NCI-H2107 (cell line): ENCODE measurements at places on chromosomes 4 and X.

- peak; percentile 47 for DNase-seq
Measured at GRCh38 chrX:1581132-1581531, 10.3 kb upstream of the AKAP17A start.

DNA sequence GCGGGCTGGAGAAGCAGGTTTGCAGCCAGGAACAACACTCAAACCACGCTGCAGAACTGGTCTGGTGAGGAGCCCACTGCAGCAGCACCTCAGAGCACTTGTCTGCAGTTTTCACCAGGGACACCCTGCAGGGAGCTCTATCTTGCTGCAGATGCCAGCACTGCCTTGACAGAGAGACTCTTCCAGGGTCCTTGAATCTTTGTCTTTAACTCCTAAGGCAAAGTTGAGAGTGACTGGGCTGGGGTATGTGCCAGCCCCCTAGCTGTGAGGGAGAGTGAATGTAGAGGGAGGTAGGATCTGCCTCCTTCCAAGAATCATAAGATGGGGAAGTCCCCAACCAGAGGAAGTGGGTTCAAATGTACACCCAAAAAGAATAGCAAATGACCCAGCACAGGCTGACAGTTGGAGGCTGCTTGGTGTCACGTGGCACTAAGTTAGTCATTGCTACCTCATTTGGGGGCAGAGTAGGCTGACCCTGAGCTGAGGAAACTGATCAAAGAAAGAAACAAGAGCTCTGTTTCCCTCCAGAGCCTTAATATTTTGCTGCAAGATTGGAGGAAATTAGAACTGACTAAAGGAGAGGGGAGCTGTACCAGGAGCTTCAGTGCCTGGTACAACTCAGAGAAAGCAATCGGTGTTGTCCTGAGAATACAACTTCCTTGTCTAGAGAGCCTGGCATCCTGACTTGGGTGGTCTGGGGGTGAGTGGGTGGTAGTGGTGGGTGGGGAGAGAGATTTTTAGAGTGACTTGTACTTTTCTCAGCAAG lies 28.2 kb upstream of the HUWE1 start:
- DNase-seq, result no peak

- no peak for DNase-seq
Measured at GRCh38 chrX:149639568-149639967, 8.0 kb upstream of the TMEM185A start.

DNA sequence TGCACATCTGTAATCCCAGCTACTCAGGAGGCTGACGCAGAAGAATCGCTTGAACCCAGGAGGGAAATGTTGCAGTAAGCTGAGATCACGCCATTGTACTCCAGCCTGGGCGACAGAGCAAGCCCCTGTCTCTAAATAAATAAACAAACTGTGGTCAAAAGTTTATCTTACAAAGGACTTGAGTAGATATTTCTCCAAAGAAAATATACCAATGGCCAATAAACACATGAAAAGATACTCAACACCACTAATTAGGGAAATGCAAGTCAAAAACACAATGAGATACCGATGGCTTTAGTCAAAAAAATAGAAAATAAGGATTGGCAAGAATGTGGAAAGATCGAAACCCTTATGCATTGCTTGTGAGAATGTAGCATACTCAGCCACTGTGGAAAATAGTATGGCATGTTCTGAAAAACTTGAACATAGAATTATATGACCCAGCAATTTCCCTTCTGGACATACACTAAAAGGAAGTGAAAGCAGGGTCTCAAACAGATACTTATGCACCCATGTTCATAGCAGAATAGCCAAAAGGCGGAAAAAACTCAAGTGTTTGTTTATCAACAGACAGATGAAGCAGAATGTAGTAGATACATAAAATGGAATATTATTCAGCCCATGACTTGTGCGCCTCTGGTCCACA lies 2.0 kb upstream of the CFAP97 start:
- DNase-seq, result no peak

GRCh38 chr4:10667701-10668326 lies 16.8 kb downstream of the CLNK start:
- no peak for DNase-seq

GRCh38 chr4:26992657-26993361 lies 132.2 kb downstream of the STIM2 start:
- no peak for DNase-seq

DNA sequence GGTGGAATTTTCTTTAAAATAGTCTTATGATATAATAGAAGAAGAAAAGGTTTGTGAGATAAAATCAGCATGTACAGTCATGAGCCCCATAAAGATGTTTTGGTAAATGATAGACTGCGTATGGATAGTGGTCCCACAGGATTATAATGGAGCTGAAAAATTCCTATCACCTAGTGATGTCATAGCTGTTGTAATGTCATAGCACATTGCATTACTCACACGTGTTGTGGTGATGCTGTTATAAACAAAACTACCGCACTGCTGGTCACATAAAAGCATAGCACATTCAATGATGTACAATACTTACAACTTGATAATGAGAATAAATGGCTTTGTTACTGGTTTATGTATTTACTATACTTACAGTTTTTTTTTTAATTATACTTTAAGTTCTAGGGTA lies 715.2 kb upstream of the HTR2C start:
- DNase-seq, result no peak

DNA sequence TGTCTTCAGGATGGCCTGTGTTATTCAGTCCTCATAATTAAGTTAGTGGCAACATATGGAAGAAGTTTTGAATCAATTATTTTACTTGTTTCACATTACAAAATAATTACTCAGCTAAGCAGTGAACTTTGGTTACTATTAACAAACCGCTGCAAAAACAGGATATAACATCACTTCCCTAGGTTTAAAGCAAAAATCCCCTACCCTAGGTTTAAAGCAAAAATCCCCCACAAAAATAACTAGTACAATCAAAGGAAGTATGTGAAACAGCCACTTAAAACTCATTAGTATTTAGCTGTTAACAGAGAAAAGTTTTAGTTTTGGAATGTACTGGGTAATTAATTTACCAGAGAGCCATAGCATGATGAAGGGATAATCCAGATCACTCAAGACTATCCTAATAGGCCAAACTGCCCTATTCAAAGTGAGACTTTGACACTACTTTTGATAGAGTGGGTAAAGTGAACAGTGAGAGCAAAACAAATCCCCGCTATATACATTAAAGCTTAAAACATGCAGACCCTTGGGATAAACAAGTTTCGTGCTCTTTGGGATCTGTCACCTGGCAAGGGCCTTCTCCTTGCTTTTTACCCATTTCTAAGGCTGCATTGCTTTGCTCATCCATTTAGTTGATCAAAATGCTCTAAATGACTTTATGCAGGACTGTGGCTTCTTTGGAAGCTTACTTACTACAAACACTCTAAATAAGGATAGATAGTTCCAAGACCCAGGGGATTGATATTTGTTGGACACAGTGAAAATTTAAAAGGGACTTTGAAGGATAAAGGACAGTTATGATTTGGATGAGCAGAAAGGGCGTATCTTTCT lies 36.4 kb upstream of the GPR174 start:
- DNase-seq, result no peak

DNA sequence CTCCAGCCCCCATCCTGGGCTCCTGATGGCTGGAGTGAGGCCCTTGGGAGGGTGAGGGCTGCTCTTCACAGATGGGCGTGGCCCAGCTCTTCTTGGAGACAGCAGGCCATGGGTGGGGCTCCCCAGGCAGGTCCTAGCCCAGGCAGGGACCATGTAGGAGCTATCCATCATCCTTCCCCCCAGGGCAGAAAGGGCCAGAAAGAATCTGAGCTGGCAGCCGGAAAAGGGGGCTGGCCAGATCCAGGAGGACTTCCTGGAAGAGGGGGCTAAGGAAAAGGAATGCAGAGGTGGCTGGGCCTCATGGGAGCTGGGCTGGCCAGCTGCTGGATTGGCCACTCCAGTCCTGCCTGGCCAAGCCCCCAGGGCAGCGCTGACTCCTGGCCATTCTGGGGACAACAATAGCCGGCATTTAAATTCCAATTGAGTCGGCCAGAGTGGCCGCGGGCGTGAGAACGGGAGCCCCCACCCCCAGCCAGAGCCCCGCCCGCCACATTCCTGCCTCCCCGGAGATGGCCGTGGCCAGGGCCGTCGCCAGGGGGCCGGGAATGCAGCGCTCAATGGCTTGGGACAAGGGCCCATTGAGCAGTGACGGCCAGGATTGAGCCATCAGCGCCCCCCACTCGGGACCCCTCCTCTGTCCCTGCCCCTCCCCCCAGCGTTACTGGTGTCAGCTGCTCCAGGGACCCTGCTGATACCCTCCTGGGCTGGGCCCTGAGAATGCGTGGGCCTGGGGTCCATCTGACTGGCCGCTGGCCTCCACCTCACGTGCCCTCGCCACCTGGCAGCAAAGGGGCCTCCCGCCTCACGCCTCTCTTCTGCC lies 15.1 kb upstream of the FGFR3 start:
- DNase-seq, result no peak

DNA sequence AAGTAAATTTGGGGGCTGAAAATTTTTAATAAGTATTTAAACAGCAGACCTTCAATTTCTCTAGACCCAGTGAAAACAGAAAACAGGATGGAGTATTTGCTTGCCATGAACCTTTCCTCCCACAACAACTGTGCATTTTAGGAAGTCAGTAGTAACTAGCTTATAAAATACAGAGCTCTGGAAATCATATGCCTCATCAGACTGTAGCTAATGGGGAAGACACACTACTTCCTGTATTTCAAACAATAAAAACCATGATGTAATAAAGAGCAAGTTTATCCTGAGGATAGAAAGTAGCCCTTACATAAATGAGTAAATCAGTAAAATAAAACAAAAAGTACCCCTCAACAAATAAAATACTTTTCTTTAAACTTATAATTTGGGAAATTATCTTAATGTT lies 280.1 kb upstream of the ZFP42 start:
- DNase-seq, result no peak

DNA sequence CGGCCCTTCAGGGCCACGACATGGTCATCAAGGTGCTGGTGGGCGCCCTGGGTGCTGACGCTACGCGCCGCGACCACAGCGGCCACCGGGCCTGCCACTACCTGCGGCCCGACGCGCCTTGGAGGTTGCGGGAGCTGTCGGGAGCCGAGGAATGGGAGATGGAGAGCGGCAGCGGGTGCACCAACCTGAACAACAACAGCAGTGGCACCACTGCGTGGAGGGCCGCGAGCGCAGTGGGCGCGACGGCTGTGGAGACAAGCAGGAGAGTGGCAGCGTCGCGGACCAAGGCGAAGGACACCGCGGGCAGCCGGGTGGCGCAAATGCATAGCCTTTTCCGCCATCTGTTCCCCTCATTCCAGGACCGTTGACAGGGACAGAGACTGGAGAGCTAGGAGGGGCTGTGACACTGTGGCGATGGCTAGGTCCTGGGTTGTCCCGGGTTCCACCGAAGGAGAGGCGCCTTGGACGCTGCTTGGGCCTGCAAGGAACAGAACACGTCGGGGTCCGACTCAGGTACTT lies 919 bp downstream of the SOWAHD start:
- no peak for DNase-seq

DNA sequence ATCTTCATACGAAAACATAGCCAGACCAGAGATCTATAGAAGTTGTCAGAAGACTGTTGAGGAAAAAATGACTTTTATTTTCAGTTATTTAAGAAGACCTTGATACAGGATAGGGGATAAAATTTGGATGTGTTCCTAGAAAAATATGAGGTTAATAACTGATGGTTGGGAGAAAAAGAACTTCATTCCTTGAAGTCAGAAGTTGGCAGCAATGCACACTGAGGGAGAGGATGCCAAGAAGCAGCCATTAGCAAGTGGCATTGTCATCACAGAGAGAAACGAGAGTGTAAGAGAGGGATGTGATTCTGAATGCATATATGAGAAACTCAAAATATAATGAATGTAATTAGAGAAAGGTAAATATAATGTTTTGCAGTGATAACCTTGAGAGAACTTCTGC lies 382.1 kb upstream of the EPHA5 start:
- DNase-seq, result no peak

DNA sequence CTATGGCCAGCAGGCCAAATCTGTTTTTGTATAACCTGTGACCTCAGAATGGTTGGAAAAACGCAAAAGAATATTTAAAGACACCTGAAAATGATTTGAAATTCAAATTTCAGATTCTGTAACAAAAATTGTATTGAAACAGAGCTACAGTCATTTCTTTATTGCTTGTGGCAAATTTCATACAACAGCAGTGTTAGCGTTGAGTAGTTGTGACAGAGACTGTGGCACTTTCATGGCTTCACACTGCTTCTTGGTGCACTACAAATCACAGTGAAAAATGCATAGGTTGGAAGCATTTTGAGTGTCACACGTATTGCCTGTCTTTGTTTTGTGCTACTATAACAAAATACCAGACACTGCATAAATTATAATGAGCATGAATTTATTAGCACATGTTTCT lies 12.2 kb upstream of the PARM1 start:
- no peak for DNase-seq

DNA sequence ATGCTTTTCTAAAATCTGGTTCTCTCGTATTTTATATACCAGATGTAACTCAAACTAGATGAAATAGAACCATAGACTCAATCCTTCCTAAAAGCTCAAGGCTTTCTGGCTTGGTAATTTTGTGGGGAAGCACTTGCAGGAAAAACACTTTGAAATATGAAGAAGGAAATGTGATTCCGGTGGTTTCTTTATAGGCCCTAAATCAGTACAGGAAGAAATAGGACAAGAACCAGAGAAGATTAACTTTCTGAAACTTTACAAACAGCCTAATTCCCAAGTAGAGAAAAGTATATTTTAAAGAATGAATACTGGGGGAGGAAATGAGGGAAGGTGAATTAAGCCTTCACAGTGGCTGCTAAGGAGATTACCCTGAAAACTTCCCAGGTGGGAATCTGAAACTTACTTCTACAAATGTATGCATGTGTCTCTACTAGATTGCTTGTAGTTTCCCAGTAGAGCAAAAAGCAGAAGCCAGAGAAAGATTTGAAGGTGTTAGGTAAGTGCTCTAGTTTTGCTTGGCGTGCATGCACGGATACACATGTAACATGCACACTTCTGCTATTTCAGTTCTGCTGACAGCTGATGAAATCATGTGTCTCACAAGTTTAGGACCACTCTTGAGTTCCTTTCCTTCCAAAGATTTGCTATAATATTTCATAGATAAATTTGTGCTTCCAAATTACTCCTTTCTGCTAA lies 92.1 kb downstream of the AFF1 start:
- no peak for DNase-seq

DNA sequence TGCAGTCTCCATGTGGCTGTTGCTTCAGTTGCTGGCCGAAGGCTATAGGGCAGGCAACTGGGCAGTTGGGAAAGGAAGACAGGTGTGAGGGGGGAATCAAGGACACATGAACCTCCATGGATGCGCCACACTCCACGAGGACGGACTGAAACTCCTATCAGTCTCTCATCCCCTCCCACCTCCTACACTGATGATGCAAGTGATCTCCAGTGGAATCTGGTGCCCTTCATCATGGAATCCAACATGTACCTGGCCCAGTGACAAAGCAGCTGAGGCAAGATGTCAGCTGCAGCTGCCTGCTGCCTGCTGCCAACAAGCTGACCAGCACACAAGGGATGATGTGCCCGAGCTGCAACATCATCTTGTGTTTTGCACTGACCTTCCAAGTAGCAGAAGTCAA lies 26.0 kb upstream of the MGST2 start:
- DNase-seq, result no peak

GRCh38 chr4:150328496-150328895 lies 250.3 kb downstream of the DCLK2 start:
- no peak for DNase-seq
